ENCODE measurements at places on chromosomes 2 and 18.

DNA sequence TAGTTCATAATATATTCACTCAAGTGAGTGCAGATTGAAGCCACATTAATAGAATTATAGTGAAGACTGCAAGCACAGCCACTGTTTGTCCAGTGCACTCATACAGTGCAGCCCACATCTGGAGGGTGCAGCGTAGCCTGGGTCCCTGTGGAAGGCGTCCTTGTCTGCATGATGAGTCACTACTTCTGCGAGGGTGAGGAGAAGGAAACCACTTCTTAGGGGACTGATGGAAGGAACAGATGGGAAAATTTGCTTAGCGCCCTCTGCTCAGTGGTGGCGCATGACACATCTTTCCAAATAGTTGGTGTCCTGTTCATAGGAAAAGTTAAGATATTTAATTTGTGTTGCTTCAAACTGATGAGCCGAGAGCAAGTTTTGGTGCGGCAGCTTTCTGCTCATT is 330.4 kb upstream of the SMIM21 start:
- no peak for DNase-seq

GRCh38 chr2:98460573-98461497 is 16.2 kb downstream of the INPP4A start:
- DNase-seq, result peak; percentile 69

DNA sequence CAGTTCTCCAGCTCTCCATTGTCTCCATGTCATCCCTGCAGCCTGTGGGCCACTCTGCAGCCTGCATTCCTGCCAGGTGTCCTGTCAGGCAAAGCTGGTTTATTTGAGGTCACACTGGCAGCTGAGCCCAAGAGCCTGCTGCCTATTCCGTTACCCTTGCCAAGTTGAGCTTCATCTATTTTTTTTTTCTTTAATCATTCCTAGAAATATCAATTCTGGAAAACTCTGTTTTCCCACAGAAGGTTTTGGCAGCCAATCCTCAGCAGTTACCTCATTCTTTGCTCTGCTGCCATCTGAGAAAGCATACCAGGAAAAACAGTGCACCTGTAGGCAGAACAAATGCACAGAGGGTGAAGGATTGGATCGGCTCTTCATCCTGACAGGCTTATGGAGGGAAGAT is 411.0 kb upstream of the ACVR2A start:
- no peak for DNase-seq

DNA sequence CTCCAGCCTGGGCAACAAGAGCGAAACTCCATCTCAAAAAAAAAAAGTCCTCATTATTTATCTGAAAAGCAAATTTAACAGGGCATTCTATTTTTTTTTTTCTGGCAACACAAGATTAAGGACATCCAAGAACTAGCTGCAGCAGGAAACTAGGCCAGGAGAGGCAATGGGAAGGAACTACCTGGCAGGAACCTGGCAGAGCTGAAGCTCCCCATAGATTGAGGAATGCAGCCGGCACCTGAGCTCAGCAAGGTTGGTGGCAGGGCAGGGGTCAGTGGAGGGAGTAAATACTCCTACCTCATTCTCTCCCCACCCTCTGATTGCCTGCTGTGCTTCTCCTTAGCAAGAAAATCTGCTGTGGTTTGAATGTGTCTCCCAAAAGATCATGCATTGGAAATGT is 30.4 kb upstream of the LAPTM4A start:
- no peak for DNase-seq

DNA sequence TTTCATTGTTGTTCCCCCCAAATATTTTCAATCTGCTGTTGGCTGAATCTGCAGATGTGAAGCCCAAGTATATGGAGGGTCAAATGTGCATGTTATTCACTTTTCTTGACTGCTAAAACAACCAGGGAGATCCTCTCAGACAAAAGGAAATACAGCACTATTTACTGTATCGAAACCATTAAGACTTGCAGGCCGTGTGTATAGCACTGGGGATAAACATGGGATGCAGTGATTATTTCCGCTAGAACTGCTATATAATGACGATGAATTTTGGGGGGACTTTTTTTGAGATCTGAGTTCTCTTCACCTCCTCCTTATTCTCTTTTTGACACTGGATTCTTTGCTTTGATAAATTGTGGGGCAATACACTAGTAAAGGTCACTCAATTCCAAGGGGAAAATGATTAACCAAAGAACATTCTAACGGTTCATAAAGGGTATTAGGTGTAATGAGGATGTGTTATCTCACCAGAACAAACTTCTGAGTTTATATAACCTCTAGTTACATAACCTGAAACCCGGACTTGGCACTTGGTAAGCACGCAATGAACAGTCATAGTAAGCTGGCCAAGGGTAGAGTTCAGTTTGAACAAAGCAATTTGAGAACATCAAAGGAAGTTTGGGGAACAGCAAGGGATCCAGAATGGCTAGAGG is 3.5 kb upstream of the UGT1A1 start:
- DNase-seq, result no peak

DNA sequence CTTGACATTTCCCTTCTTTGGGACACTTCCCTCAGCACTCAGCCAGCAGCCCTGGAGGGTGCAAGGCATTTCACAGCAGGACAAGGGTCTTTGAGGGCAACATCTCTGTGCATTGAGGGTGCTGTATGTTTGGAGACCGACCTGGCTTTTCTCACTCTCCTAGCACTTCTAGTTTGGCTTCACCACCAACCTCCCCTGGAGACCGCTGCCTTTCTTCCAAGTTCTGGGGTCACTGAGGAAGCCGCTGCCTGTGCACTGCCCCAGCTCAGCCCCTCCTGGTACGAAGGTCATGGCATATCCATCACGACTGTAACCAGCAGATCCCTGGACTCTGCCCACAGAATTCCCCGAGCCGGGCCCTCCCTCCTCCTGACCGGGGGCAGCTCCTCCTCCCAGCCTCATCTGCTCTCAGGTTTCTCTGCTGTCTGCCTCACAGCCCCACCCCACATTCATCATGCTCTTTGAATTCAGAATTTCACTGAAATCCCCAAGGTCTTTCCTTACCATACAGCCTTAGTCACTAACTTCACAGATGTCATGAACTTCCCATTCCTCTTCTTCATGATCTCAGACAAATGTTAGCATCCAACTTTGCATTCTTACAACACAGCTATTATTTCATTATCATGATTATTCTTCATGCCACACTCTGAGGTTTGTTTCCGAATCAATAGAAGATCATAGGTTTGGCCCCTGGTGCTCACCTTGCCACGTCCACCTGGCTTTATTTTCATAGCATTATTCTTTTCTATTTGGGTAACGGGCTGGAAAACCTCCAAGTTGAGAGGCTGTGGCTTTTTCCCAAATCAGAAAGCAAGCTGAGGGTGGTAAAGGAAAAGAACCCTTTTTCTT is 113.0 kb upstream of the COPS8 start:
- no peak for DNase-seq

DNA sequence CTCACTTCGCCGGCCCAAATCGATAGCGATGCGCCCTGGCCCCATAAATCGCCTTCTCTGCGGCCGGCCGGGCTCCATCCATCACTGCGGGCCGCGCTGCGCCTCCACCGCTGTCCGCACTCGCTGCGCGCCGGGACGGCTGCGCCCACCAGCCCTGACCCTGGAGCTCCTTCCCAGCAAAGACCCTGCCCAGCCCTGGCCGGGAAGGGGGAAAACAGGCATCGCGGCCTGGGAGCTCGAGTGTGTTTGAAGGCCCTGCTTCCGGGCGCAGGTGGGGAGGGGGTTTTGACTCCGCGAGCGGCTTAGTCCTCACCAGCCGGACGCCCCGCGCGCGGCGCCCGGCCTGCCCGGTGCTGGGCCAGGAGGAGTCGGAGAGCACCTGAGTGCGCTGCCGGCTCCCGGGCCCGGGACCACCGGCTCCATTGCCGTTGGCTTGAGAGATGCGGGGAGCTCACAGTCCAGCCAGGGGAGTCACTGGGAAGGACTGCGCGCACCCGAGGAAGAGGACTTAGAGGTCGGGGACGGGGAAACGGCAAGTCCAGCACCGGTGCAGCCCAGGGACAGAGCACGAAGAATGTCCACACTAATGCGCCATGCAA is 1.1 kb downstream of the PAX8 start:
- no peak for DNase-seq

All from stimulated activated naive CD8-positive, alpha-beta T cell treated with anti-CD3 and anti-CD28 coated beads, Interleukin-15, amount 100 ng/mL, for 72 hours (primary cell).